ENCODE measurements at places on chromosomes 12 and 14. TPM values are rescaled to one million over a fixed set of nuclear protein-coding genes. Genes with fewer than 3 reads are reported as not detected.

The DTD2 gene
- 15.7 TPM for total RNA-seq

The MUCL1 gene
- total RNA-seq: not detected

The APOLD1 gene
- total RNA-seq: 11.0 TPM

The DIO3 gene
- total RNA-seq: not detected

The IL22 gene
- not detected for total RNA-seq

The AQP2 gene
- not detected for total RNA-seq

The GALNT8 gene
- 0.84 TPM for total RNA-seq

GRCh38 chr12:103908877-103909276 is 21.3 kb upstream of the HSP90B1 start:
- no peak for DNase-seq
- peaks cover 13% of the 10 kb centered on the region for H3K4me1 ChIP-seq
- no peaks in the 10 kb centered on the region for H3K36me3 ChIP-seq
- no peaks in the 10 kb centered on the region for H3K27me3 ChIP-seq
- H3K4me3 ChIP-seq: no peak overlapping the region

GRCh38 chr14:88562532-88562830 is 356 bp upstream of the ZC3H14 start:
- DNase-seq: no peak
- H3K4me1 ChIP-seq: peaks cover 36% of the 10 kb centered on the region
- peaks cover 19% of the 10 kb centered on the region for H3K36me3 ChIP-seq
- H3K27me3 ChIP-seq: peaks cover 16% of the 10 kb centered on the region

GRCh38 chr12:70353780-70354660 is 12.1 kb upstream of the KCNMB4 start:
- H3K27me3 ChIP-seq: no peaks in the 10 kb centered on the region
- H3K4me3 ChIP-seq: no peak overlapping the region
- no peak overlapping the region for H3K27ac ChIP-seq
- DNase-seq: no peak
- peaks cover 15% of the 10 kb centered on the region for H3K36me3 ChIP-seq

DNA sequence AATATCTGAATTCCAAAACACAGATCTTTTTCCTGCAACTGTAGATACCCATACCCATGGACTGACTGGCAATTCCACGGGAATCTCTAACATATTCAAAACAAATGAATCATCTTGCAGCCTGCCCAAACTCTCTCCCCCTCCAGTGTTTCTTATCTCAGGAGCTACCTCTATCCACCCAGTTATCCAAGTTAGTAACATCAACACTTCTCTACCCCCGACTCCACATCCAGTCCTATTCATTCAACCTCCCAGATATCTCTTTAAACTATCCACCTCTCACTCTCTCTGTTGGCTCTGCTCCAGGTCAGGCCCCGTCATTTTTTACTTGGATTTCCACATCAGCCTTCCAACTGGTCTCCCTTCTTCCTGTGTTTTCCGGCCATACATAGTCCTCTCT is 6.7 kb upstream of the KCNH5 start:
- H3K4me3 ChIP-seq: no peak overlapping the region
- no peaks in the 10 kb centered on the region for H3K36me3 ChIP-seq
- H3K27me3 ChIP-seq: peaks cover 13% of the 10 kb centered on the region
- H3K4me1 ChIP-seq: no peaks in the 10 kb centered on the region
- DNase-seq: no peak

- DNase-seq: no peak
- no peak overlapping the region for H3K27ac ChIP-seq
- H3K4me3 ChIP-seq: no peak overlapping the region
- no peaks in the 10 kb centered on the region for H3K36me3 ChIP-seq
- peaks cover 16% of the 10 kb centered on the region for H3K4me1 ChIP-seq
- H3K27me3 ChIP-seq: peaks cover 10% of the 10 kb centered on the region
Observed at GRCh38 chr12:94074980-94075629, 73.3 kb upstream of the PLXNC1 start.

GRCh38 chr12:109714141-109714912 is 702 bp downstream of the FAM222A start:
- H3K36me3 ChIP-seq: no peaks in the 10 kb centered on the region
- peak; percentile 53 for DNase-seq
- no peak overlapping the region for H3K27ac ChIP-seq
- peak overlapping the region; percentile 69 for H3K4me3 ChIP-seq

DNA sequence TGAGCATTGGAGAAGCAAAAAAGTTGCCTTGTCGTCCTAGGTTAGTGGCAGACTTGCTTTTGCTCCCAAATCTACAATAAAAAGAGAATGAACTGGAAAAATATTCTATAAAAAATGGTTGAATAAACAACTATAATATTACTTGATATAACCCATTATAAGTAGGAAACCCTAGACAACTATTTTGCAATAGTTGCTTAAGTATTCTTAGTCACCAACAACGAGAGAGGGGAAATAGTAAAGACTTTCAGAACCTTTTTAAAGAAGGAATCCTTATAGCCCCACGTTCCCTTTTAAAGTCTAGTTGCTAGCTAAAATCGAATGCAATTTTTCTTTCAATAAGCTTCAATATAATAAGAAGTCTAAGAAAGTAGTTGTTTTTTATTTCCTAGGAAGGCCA is 17.5 kb downstream of the AQP6 start:
- DNase-seq: no peak
- no peaks in the 10 kb centered on the region for H3K4me1 ChIP-seq
- peaks cover 71% of the 10 kb centered on the region for H3K36me3 ChIP-seq
- no peak overlapping the region for H3K4me3 ChIP-seq
- no peaks in the 10 kb centered on the region for H3K27me3 ChIP-seq

DNA sequence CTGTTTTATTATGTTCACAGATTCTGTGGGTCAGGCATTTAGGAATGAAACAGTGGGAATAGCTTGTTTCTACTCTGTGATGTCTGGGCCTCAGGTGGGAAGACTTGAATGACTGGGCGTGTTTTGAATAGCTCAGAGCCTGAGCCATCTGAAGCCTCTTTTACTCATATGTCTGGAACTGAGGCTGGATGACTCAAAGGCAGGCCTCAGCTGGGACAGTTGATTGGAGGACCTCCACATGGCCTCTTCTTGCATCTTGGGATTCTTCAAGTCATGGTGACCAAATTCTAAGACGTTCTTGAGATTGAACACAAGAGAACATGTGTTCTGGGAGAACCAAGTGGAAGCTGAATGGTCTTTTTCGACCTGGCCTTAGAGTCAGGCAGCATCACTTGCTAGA is 45.8 kb upstream of the TBX3 start:
- no peaks in the 10 kb centered on the region for H3K36me3 ChIP-seq
- no peaks in the 10 kb centered on the region for H3K4me1 ChIP-seq
- no peak overlapping the region for H3K4me3 ChIP-seq
- H3K27me3 ChIP-seq: peaks cover 4% of the 10 kb centered on the region
- H3K27ac ChIP-seq: no peak overlapping the region
- no peak for DNase-seq

GRCh38 chr12:39372929-39373328 is 70.0 kb downstream of the KIF21A start:
- peaks cover 27% of the 10 kb centered on the region for H3K4me1 ChIP-seq
- no peaks in the 10 kb centered on the region for H3K27me3 ChIP-seq
- peak; percentile 51 for DNase-seq
- peak overlapping the region; percentile 37 for H3K4me3 ChIP-seq
- peak overlapping the region; percentile 79 for H3K27ac ChIP-seq

GRCh38 chr14:94491511-94491910 is 15.5 kb upstream of the SERPINA9 start:
- H3K4me1 ChIP-seq: no peaks in the 10 kb centered on the region
- H3K4me3 ChIP-seq: no peak overlapping the region
- DNase-seq: no peak
- H3K27ac ChIP-seq: no peak overlapping the region

- H3K36me3 ChIP-seq: no peaks in the 10 kb centered on the region
- no peak overlapping the region for H3K27ac ChIP-seq
- no peaks in the 10 kb centered on the region for H3K4me1 ChIP-seq
- no peak overlapping the region for H3K4me3 ChIP-seq
- no peak for DNase-seq
Observed at GRCh38 chr12:1553987-1554982, 40.1 kb downstream of the FBXL14 start.

DNA sequence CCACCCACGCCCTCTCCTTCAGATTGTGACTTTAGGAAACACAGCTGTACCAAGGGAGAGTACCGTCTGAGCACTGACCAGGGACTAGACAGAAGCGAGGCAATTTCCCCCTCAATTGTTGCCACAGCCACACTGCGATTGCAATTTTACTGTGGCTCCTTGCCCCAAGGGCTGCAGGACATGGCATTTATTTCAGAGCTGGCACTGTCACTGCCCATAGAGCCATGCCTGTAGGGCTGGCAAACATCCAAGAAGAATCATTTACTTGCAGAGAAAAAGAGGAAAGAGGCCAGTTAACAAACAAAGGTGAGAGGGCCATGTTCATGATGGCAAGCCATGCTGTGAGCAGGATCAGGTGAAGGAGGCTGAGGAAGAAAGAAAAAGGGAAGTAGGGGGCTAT is 129.6 kb downstream of the EMP1 start:
- H3K4me1 ChIP-seq: no peaks in the 10 kb centered on the region
- no peak overlapping the region for H3K4me3 ChIP-seq
- DNase-seq: no peak
- peaks cover 10% of the 10 kb centered on the region for H3K27me3 ChIP-seq
- no peaks in the 10 kb centered on the region for H3K36me3 ChIP-seq

- H3K4me1 ChIP-seq: peaks cover 5% of the 10 kb centered on the region
- H3K27me3 ChIP-seq: peaks cover 6% of the 10 kb centered on the region
- H3K4me3 ChIP-seq: no peak overlapping the region
- no peak for DNase-seq
- no peak overlapping the region for H3K27ac ChIP-seq
Observed at GRCh38 chr14:32183151-32184058, 18.4 kb upstream of the RNU6-7 start.
